ENCODE measurements at places on chromosomes 1 and 21. TPM values are rescaled to one million over a fixed set of nuclear protein-coding genes. Genes with fewer than 3 reads are reported as not detected.

The HMGCL gene
- total RNA-seq = 27.8 TPM

The TTC34 gene
- 1.3 TPM for total RNA-seq

The TLR5 gene
- total RNA-seq = 17.3 TPM

The SMCP gene
- total RNA-seq = not detected

DNA sequence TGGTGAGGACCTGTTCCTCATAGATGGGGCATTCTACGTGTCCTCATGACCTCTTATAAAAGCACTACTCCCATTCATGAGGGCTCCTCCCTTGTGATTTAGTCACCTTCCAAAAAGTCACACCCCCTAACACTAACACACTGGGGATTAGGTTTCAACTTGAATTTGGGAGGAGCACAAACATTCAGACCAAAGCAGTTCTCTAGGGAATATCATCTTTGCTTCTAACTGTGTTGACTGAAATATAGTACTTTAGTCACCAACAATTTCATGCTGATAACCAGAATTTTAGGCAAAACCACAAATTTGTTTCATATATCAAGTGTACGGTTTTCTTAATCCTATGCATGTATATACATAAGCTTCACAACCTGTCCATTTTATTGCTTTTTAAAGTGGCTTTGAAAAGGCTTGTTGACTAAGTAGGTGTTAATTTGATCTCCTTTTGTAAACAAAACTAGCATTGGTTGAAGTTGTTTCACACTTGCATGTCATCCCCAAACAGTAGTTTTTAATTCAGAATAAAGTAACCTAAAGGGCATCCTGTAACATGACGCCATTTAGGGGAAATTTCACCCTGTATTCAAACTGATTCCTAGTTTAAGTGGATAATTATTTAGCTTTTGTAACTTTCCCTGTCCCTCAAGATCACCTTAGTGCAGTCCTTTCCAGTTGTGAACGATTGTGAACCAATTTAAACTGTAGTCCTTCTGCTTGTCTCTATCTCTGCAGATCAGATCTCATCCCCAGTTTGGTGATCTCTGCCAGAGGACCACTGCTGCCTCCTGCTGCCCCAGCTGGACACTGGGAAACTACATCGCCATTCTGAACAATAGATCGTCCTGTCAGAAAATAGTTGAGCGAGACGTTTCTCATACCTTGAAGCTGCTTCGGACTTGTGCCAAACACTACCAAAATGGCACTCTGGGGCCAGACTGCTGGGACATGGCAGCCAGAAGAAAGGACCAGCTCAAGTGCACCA lies 141.1 kb downstream of the TLR5 start:
- H3K4me1 ChIP-seq = no peaks in the 10 kb centered on the region
- H3K36me3 ChIP-seq = no peaks in the 10 kb centered on the region
- H3K27me3 ChIP-seq = no peaks in the 10 kb centered on the region
- no peak overlapping the region for H3K27ac ChIP-seq

GRCh38 chr1:116122955-116123757 lies 12.0 kb downstream of the MAB21L3 start:
- no peak overlapping the region for H3K27ac ChIP-seq
- H3K27me3 ChIP-seq = no peaks in the 10 kb centered on the region
- H3K36me3 ChIP-seq = no peaks in the 10 kb centered on the region

GRCh38 chr21:16794950-16795349 lies 717.9 kb upstream of the CXADR start:
- H3K27me3 ChIP-seq = no peaks in the 10 kb centered on the region
- no peaks in the 10 kb centered on the region for H3K36me3 ChIP-seq
- no peak overlapping the region for H3K4me3 ChIP-seq
- no peak overlapping the region for H3K27ac ChIP-seq

DNA sequence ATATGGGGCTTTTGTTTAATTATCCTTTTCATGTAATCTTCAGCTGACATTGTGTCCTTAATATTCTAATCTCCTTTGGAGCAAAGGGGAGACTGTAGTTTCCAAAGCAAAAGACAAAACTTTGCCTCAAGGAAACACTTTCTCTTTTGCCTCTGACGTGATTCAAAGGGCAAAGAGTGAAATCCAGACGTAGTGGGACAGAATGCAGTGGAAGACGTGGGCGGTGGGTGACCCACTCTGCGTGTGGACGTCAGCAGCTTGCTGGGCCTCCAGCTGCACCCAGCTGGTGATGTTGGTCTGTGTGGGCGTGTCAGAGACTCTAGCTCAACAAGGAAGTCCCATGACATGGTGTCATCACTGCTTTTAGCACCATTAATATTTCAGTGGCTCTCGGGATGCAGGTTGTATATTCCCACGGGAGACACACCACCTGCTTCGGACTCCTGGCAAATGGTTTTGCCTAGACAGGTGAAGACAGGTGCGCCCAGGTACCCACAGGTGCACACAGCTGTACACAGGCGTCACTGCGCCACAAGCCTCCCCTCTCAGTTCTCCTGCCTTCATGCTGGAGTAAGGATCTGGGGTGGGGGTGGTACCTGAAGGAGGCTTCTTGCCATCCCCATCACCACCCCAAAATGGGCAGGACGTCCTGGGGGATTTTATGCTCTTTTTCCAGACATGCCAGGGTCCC lies 292.1 kb upstream of the VAMP3 start:
- no peak overlapping the region for H3K27ac ChIP-seq
- no peak for DNase-seq
- no peaks in the 10 kb centered on the region for H3K36me3 ChIP-seq

DNA sequence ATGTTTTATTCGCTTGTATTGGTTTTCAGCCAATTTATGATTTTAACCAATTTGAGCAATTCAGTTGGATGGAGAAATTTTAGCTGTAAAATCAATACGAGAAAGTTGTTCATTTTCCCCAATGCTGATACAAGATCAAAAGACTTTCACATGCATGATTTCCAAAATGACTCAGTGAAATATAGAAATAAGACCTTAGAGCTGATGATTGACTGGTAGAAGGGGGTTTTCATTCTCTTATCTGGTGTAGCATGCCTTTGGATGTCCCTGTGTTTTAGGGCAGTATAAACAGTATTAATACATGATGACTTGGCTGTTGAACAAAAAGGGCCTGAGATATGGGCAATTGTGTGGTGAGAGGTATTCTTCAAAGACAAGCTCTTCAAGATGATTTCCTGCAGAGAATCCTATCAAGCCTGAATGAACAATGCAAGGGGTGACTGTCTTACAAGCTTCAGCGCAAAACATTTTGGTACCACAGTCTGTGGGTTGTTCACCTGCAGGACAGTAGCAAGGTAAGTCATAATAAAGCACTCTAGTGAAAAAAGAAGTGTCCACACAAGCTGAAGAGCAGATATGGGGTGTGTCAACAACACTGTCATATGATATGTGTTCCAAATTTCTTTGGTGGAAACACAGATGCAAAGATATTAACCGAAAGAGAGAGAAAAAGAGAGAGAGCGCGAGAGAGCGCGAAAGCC lies 156.2 kb downstream of the TNFSF18 start:
- no peaks in the 10 kb centered on the region for H3K27me3 ChIP-seq
- H3K36me3 ChIP-seq = peaks cover 7% of the 10 kb centered on the region
- no peak for DNase-seq

GRCh38 chr1:151733126-151733525 lies 11.8 kb downstream of the RIIAD1 start:
- peaks cover 44% of the 10 kb centered on the region for H3K4me1 ChIP-seq
- peaks cover 10% of the 10 kb centered on the region for H3K36me3 ChIP-seq
- no peak overlapping the region for H3K4me3 ChIP-seq
- no peaks in the 10 kb centered on the region for H3K27me3 ChIP-seq
- H3K27ac ChIP-seq = no peak overlapping the region

DNA sequence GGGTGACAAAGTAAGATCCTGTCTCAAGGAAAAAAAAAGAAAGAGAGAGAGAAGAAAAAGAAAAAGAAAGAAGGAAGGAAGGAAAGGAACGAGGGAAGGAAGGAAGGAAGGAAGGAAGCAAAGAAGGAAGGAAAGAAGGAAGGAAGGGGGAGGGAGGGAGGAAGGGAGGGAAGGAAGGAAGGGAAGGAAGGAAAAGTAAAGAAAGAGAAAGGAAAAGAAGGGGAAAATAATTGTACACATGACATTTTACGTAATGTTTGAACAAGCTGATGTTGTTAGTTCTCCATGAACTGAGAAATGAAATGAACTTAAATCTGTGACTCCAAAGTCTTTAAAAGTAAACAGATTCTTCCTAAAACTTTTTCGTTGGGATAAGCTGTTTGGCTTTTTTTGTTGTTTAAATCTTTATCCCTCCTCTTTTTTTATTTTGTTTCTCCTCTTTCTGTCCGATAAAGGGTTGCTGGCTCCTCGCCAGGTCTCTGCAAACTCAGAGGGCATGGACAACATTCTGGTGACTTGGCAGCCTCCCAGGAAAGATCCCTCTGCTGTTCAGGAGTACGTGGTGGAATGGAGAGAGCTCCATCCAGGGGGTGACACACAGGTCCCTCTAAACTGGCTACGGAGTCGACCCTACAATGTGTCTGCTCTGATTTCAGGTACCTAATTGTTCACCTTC lies 59.8 kb downstream of the IL12RB2 start:
- no peaks in the 10 kb centered on the region for H3K27me3 ChIP-seq
- H3K4me3 ChIP-seq = no peak overlapping the region
- H3K36me3 ChIP-seq = no peaks in the 10 kb centered on the region
- H3K27ac ChIP-seq = peak overlapping the region; percentile 24
- peak; percentile 59 for DNase-seq

GRCh38 chr1:116889380-116889779 lies 20.3 kb upstream of the PTGFRN start:
- no peaks in the 10 kb centered on the region for H3K4me1 ChIP-seq
- no peak for DNase-seq
- H3K27ac ChIP-seq = no peak overlapping the region

DNA sequence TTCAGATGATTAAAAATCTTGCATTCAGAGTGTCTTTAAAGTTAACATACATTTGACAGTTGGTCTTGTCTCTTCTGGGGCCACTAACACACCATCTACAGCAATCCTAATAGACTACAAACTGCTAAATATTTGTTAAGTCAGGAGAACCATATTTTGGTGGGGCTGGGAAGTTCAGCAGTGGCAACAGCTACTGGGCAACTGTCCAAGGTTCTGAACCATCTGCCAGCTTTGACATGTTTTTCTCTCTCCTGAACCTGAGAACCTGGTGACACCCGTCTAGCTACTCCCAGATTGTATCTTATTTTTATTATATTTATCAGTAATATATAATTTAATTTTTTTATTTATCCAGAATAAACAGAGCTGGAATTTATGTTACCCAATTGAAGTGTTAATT lies 199.0 kb upstream of the DPYD start:
- no peaks in the 10 kb centered on the region for H3K4me1 ChIP-seq
- H3K36me3 ChIP-seq = no peaks in the 10 kb centered on the region
- no peaks in the 10 kb centered on the region for H3K27me3 ChIP-seq
- no peak overlapping the region for H3K4me3 ChIP-seq
- DNase-seq = peak; percentile 12
- no peak overlapping the region for H3K27ac ChIP-seq

DNA sequence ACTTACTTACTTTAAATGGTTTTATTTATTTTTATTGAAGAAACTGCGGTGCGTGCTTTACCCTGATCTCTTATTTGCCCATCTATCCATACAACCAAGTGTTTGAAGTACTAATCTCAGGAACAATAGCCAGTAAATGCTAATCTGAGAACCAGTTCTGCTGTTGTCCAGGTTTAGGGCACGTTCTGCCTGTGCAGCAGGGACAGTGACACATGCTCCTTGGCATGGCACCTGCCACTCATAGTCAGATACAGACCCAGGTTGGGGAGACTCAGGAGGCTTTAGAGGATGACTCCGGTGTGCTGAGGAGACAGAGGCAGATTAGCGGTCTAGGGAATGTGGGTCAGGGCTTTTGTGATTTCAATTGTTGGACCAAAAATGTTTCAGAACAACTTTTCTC lies 83.6 kb downstream of the NRIP1 start:
- H3K4me1 ChIP-seq = peaks cover 15% of the 10 kb centered on the region
- no peak overlapping the region for H3K4me3 ChIP-seq
- DNase-seq = no peak
- no peaks in the 10 kb centered on the region for H3K27me3 ChIP-seq
- peaks cover 11% of the 10 kb centered on the region for H3K36me3 ChIP-seq

DNA sequence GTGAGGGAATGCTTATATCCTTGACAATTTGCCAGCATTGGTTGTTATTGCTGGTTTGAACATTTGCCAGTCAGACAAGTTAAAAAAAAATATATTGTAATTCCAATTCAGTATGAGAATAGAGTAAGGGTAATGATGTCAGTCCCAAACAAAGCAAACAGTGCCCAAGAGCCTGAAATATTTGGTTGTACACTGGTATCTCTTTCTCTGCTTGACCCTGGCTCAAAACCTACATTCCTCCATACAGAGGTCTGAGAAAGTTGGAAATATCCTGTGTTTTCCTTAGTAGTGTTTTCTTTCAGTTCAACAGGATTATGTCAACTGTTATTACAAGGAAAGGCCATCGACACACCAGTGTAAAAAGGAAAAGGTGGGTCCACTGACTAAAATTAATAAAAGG lies 145.6 kb downstream of the MRPL39 start:
- no peak overlapping the region for H3K4me3 ChIP-seq
- no peak overlapping the region for H3K27ac ChIP-seq
- H3K4me1 ChIP-seq = no peaks in the 10 kb centered on the region
- no peaks in the 10 kb centered on the region for H3K27me3 ChIP-seq
- DNase-seq = no peak
- H3K36me3 ChIP-seq = no peaks in the 10 kb centered on the region

- H3K27ac ChIP-seq = no peak overlapping the region
- H3K27me3 ChIP-seq = no peaks in the 10 kb centered on the region
- DNase-seq = no peak
- no peak overlapping the region for H3K4me3 ChIP-seq
- H3K36me3 ChIP-seq = no peaks in the 10 kb centered on the region
These were observed 94.6 kb downstream of the FGGY start for GRCh38 chr1:59391212-59392179.

GRCh38 chr21:45255381-45256020 lies 32.2 kb downstream of the POFUT2 start:
- DNase-seq = peak; percentile 28
- H3K27me3 ChIP-seq = peaks cover 35% of the 10 kb centered on the region
- no peaks in the 10 kb centered on the region for H3K4me1 ChIP-seq
- H3K36me3 ChIP-seq = no peaks in the 10 kb centered on the region

GRCh38 chr1:26888231-26888630 lies 1.9 kb downstream of the GPN2 start:
- no peak overlapping the region for H3K27ac ChIP-seq
- peak overlapping the region; percentile 83 for H3K4me3 ChIP-seq
- peaks cover 56% of the 10 kb centered on the region for H3K36me3 ChIP-seq
- no peak for DNase-seq

GRCh38 chr1:47623557-47623940 lies 185.7 kb downstream of the FOXD2 start:
- no peak overlapping the region for H3K27ac ChIP-seq
- H3K27me3 ChIP-seq = peaks cover 7% of the 10 kb centered on the region
- no peaks in the 10 kb centered on the region for H3K4me1 ChIP-seq
- no peaks in the 10 kb centered on the region for H3K36me3 ChIP-seq
- DNase-seq = no peak

All from Calu3 (cell line).